ENCODE measurements at places on chromosomes 6 and 20.
A peak's percentile ranks its signal among the peaks of the same experiment; 100 is the strongest.

DNA sequence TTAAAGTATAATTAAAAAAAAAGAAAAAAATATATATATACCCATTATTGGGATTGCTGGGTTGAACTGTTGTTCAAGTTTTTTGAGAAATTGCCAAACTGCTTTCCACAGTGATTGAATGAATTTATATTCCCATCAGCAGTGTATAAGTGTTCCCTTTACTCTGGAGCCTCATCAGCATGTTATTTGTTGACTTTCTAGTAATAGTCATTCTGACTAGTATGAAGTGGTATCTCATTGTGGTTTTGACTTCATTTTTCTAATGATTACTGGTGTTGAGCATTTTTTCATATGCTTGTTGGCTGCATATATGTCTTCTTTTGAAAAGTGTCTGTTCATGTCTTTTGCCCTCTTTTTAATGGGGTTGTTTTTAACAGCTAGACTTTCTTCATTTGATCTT is 1260.8 kb upstream of the GJE1 start:
- DNase-seq = peak; percentile 4

DNA sequence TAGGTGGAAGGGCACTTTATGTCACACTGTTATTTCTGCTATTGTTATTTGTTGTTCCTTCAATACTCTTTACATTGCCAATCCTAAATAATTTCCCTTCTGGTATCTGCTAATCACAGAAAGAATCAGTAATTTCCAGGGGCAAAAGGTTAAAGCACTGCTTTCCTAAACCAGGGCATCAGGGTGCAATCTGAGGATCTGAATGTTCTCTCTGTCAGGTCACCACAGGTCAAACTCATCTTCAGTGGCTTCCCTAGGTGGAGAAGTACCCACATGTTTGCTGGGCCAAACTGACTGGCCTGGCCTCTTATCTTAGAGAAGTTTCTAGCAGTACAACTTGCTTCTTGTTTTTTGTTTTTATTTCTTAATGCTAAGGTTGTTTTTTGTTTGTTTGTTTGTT is 118.7 kb downstream of the OPRM1 start:
- DNase-seq = no peak

DNA sequence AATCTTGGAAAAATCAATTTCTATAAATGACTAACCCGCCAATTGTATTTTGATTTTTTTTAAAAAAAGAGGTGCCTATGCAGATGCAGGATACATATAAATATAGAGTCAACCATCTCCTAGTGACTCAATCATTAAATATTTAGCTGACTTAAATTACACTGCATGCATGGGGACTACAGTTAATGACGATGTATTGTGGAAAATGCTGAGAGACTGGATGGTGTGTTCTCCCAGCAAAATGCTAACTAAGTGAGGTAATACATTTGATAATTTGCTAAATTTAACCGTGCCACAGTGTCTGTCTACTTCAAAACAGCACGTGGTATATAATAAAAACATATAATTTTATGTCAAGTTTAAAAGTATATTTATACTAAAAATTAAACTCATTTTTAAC is 341.6 kb downstream of the PRKN start:
- no peak for DNase-seq

- no peak for DNase-seq
Measured at GRCh38 chr6:123994891-123995635, 191.4 kb downstream of the NKAIN2 start.

DNA sequence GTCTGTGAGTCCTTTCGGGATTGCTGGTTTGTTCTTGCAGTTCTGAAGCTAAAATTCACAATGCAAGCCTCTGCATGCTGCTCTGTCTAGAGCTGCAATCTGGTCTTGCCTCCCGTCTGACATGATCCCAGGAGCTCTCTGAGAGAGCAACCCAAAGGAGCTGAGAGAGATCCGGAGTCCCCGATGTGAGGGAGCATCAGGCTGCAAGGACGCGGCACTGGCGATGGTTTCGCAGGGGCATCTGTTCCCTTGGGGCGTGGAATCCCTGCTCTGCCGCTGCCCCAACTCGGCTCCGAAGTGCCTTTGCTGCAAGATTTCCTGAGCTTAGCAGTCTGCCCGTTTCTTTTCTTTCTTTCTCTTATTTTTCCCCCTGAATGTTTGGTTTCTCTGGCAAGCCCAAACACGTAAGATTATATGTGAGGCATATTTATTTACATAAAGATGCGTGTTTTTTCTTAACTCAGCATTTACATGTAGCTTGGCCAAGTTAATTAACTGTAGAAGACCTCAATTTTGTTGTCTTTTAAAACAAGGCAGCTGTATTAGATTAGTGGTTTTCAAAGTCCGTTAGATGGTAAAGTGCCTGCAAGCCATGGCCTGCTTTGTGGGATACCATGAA is 873.0 kb downstream of the KIF16B start:
- DNase-seq = no peak

GRCh38 chr6:37631295-37631694 is 66.4 kb downstream of the MDGA1 start:
- DNase-seq = no peak

- no peak for DNase-seq
Measured at GRCh38 chr6:129029778-129030177, 146.8 kb downstream of the LAMA2 start.

DNA sequence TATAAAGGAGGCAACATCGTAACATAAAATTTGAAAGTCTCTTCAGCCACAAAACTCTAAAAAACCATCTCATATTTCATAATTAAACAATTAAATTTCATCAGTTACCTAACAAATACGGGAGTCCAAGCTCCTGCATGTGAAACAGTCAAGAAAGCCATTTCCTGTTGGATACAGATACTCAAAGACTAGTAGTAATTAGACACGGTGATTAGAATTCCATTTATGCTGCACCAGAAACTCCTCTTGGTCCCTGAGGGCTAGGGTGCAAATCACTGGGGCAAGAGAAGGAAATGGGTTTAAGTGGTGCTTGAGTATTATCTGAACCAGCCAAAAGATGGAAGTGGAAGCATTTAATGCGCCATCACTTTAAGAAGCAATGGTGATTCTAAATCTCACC is 27.4 kb downstream of the TRAM2 start:
- no peak for DNase-seq

GRCh38 chr20:18985551-18985950 is 172.0 kb downstream of the SCP2D1 start:
- DNase-seq = no peak

- no peak for DNase-seq
Measured at GRCh38 chr6:111556004-111556403, 49.7 kb downstream of the TRAF3IP2 start.

DNA sequence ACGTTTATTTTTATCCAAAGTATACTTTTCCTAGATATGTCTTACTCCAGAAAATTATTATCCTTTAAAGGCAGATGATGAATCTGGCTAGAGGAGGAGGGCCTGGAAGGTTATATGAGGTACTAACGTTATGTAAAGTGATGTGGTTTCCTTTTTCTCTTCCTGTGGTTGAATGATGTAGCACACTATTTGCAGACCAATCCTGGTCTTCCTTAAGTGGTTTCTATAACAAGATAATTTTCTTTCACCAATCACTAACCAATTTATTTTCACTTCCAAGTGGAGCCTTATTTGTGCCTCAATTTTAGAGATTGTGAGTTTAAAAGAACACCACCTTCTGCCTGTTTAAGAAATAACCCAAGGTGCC is 154.6 kb upstream of the SOX4 start:
- DNase-seq = no peak
